Type B pancreatic cell (in vitro differentiated cells): ENCODE measurements at places on chromosomes 7 and 10.
A peak's percentile ranks its signal among the peaks of the same experiment; 100 is the strongest.

DNA sequence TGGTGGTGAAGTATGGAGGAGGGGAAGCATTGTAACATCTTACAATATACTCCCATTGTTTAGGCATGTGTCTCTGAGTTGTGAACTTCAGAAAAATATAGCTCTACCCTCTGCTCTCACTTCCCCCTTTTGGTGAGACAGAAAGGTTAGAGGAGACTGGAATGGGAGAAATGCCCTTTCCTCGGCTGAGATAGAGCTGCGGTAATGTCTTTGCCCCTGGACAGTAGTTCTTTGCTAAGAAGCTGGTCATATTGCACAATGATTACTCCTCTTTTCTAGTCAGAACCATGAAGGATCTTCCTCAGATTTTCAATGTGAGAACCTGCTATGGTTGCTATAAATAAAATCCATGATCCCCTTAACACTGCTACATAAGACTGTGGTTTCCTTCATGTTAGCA, 171.0 kb downstream of the SEM1 start:
- DNase-seq = no peak

DNA sequence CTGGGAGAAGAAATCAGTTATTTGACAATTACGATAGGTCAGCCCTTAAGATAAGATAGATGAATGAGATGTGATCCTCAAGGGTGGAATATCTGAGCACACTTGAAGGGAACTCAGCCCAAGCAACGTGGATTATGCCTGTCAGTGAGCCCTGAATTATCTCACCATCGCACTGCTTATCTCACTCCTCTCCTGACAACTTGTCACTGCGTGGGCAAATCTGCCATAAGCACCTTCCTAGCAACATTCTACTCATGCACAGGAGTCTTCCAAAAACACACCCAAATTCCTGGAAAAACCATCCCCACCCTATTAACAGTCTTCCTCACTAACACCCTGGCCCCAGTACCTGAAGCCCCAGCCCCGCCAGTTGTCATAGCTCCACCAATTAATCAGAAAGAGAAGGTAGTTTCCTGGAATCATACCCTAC, 46.5 kb upstream of the IL6 start:
- no peak for DNase-seq

DNA sequence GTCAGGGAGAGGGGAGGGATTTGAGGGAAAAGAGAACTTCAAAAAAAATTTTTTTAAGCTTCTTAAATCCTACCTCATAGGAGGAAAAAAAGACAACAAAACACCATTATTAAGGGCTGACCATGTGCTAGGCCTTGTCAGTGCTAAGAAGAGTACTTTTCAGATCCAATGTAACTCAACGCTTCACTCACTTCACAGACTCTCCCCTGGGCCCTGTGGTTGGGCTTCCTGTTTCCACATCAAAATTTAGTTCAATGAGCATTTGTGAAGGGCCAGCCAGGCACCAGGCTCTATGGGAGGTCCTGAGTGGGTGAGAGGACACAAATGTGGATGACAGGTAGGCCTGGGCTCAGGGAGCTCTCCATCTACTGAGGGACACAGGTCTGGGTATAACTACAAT, 249.8 kb downstream of the PTEN start:
- no peak for DNase-seq

DNA sequence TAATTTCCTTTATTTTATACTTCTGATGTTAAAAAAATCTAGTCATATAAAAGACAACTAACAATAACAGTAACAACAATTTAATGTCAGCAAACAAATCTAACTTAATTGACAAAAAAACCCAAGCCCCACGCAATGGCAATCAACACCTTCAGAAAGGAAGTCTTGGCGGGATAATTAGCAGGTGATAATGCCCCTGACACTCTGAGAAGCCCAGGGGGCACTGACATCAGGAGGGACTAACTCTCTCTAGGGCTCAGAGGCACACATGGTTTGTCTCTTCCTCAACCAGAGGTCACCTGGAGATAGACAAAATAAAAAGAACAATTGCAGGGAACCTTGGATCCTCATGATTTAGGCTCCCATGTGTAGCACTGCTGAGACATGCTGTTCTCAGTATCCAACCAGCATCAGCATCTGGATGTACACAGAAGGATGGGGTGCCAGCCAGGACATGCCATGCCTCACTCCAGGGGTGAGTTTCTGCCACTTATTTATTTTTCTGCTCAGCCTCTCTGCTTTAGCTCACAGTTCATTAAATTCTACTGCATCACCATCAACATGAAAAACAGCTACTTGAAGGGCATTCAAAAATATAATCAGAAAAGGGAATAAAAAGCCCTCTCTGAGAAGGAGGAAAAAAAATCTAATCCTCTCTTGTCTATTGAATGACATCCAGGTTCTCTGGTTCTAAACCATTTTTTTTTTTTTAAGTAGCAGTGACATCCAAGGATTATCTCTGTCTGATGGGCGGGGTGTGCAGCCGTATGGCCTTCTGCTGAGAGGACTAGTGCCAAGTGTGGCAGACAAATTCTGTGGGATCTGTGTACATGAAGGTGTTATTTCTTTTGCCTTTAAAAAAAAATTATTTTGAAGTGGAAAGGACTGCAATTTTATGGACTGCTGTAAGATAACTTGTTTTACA, 96.3 kb downstream of the ATXN7L1 start:
- no peak for DNase-seq

GRCh38 chr7:668958-669357, 57.5 kb upstream of the DNAAF5 start:
- no peak for DNase-seq

GRCh38 chr10:11335167-11335652, 276.2 kb downstream of the USP6NL start:
- no peak for DNase-seq

DNA sequence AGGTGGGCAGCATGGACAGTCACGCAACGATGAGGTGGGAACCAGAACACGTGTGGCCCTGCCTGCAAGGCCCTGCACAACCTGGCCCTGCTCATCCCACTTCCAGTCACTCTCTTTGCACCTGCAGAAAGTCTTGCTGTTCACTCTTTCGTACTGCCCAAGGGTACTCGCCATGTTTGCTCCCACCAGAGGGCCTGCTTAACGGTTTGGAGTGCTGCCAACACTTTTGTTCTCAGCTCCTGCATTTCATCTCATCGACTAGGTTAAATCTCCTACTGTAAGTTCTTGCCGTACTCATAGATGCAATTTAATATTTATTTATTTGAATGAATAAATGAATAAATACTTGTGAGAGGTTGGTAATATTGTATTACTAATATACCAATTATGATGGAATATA, 315.3 kb downstream of the SDK1 start:
- no peak for DNase-seq

- peak; percentile 97 for DNase-seq
Measured at GRCh38 chr10:101060951-101061623, 702 bp upstream of the KAZALD1 start.

DNA sequence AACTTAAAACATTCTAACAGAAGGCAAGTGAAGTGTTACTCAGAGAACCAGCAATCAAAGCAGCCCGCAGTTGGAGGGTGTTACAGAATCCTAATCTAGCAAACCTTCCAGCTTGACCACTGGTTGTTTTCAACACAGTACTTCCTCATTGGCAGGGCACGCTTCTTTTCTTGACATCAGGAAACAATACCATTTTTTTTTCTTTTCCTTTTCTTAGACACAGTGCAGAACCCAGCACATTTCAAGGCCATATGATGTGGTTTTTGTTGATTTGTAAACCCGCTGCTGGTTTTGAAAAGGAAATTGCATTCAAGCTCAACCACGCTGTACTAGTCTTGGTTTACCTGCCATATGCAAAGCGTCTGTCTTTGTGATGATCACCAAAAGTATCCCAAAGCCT, 33.4 kb downstream of the RHOBTB1 start:
- DNase-seq = no peak

GRCh38 chr10:127462643-127463295, 86.3 kb upstream of the NPS start:
- DNase-seq = no peak

DNA sequence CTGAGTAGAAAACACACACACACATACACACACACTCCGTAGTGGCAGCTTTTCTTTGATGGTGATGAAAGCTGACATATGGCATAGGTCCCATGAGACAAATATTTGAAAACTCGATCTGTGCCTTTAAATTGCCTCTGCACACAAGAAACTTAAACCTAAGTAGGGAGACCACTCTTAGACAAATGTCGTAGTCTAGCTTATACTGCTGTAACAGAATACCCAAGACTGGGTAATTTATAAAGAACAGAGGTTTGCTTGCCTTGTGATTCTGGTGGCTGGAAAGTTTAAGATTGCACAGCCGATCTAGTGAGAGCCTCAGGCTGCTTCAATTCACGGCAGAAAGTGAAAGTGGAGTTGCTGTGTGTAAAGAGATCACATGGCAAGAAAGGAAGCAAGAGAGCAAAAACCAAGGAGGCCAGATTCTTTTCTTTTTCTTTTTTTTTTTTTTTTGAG, 489.4 kb upstream of the SORCS1 start:
- no peak for DNase-seq

GRCh38 chr10:71080381-71081228, 131.8 kb upstream of the UNC5B start:
- peak; percentile 40 for DNase-seq

DNA sequence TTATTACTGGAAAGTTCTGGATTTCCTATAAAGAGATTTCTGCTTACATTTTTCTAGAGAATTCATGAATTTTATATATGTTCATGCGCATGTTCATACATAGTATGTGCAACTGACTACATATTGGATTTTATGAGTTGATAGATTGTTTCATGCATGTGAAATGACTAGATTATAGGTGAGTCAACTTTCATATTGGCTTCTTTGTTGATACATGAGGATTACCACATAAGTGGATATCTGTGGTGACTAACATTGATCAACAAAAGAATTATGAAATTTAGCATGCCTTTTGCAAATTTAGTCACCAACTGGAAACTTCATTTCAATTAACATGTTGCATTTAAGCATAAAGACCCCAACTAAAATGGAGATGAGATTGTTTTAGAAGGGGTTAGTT, 99.0 kb downstream of the GNAT3 start:
- DNase-seq = no peak

- DNase-seq = no peak
Measured at GRCh38 chr7:26398756-26399509, 107.3 kb downstream of the SNX10 start.

- no peak for DNase-seq
Measured at GRCh38 chr7:105975770-105976417, 12.8 kb downstream of the CDHR3 start.

DNA sequence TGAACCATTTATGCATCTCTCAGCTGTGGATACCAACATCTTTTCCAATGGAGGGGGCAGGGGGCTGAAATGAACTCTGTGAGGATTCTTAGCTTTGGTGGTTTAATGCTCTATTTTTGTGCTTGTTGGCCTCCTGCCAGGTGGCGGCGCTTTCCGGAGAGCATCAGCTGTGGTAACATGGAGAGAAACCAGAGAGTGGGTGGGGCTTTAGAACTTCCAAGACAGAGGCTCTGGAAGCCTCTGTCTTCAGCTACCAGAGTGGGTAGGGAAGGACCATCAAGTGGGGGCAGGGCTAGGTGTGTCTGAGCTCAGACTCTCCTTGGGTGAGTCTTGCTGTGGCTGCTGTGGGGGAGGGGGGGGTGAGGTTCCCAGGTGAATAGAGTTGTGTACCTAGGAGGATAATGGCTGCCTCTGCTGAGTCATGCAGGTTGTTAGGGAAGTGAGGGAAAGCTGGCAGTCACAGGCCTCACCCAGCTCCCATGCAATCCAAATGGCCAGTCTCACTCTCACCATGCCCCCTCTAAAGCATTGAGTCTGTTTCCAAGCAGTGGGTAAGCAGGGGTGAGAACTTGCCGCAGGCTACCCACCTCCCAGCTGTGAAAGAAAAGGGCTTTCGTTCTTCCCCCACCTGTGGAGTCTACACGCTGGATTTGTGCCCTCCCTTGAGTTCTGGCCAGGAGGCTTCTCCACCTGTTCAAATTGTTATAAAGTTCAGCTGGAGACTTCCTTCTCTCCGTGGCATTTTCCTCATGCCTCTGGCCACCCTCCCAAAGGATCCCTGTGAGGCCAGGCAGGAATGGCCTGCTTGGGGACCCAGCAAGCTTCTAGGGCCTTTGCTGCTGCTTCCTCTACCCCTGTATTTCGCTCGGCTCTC, 527.0 kb downstream of the NEBL start:
- DNase-seq = no peak

DNA sequence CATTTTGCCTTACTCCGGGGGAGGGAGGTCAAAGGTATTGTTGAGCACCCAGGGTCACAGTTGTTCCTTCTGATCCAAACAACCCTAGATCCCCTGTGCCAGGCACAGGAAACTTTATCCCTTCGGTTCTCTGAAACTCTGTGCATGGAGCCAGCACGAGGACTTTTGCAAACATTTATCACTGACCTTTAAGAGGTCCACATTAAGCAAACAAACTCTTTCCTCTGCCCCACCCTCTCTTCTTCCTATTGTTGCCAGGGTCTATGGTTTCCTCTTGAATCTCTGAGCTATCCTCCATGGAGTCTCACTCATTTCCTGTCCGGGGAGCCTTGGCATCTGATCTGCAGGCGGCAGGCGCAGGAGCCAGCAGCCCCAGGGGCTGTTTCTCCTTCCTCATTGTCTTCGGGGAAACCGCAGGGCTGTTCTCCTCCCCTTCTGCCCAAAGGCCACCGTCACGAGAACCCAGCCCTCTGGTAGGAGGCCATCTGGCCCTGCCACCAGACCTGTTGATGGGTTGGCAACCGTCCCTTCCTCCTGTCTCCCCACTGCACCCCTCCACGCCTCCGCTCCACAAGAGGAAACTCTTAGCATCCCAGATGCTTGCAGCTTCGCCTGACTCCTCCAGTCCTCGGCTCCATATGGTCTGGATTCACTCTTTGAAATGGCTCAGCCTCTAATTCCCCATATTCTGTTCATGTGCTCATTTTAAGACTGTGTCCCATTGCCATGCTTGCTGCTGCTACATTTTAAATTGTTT, 327.3 kb upstream of the NRP1 start:
- DNase-seq = no peak

DNA sequence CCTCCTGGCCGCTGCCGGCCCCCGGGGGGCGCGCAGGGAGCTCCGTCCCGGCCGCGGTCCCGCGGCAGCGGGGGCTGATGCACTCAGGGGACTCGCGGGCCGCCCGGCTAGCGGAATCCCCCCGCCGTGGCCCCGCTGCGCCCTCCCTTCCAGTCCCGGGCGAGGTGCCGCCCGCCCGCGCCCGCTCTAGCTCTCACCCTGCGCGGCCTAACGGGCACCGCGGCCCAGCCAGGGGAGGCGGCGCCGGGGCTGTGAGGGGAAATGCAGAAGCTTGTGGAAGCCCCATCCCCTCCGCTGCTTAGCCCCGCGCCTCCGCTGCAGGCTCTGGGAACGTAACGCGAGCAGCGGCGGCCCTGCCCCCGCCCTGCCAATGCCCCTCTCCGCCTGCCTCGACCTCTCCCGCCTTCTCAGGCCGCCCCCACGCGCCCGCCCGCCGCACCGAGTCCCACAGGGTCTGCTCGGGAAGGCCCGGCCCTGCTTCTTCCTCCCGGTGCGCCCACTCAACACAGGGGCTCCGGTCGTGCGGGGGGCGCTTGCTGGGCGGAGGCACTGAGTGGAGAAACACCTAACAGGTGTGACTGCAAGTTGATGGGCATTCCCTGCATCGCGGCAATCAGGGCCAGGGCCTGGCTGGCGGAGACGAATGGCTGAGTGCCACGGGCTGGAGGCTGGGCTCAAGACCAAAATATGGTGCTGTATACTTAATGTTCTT, 384 bp upstream of the TMEM229A start:
- peak; percentile 76 for DNase-seq

GRCh38 chr7:69208848-69209247, 389.4 kb upstream of the AUTS2 start:
- no peak for DNase-seq
